Endodermal cell (in vitro differentiated cells): ENCODE measurements at places on chromosomes 4 and X. TPM values are rescaled to one million over a fixed set of nuclear protein-coding genes. Genes with fewer than 3 reads are reported as not detected.

DNA sequence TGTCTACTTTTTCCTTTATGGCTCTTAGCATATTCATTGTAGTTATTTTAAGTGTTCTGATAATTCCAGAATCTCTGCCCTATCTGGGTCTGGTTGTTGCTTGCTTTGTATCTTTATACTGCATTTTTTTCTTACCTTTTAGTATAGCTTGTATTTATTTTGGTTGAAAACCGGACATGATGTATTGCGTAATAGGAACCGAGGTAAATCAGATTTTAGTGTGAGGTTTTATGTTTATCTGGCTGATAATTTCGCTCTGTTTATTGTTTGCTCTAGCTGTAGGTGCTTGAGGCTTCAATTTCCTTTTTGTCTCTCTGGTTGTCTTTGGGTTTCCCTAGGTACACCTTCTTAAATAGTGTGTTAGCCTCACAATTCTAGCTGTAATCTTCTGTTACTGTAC is 263.8 kb upstream of the LCORL start:
- H3K4me1 ChIP-seq, result no peaks in the 10 kb centered on the region
- H3K27ac ChIP-seq, result no peak overlapping the region
- no peaks in the 10 kb centered on the region for H3K27me3 ChIP-seq
- no peak for DNase-seq
- no peaks in the 10 kb centered on the region for H3K36me3 ChIP-seq

DNA sequence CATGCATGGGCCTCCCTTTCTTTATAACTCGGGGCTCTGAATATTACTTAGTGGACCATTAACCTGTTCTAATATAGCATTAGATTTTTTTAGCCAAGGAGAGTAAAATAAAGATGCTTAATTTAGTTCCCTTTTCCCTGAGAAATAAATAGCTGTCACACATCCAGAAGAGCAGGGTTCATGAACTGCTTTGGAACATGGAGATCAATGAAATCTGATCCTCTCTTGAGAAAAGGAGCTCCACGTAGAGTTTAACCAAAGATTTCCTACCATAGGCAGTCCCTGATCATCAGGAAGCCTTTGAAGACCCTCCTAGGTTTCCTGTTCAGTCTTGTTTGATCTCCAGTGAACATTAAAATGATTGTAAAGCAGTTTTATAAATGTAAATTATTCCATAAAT is 8.5 kb upstream of the PCDH19 start:
- no peak overlapping the region for H3K4me3 ChIP-seq
- DNase-seq, result no peak
- H3K36me3 ChIP-seq, result no peaks in the 10 kb centered on the region
- peaks cover 6% of the 10 kb centered on the region for H3K27me3 ChIP-seq

- no peaks in the 10 kb centered on the region for H3K36me3 ChIP-seq
- peaks cover 3% of the 10 kb centered on the region for H3K4me1 ChIP-seq
- H3K27me3 ChIP-seq, result no peaks in the 10 kb centered on the region
- DNase-seq, result no peak
Observed at GRCh38 chr4:95021099-95021498, 263.3 kb downstream of the BMPR1B start.

DNA sequence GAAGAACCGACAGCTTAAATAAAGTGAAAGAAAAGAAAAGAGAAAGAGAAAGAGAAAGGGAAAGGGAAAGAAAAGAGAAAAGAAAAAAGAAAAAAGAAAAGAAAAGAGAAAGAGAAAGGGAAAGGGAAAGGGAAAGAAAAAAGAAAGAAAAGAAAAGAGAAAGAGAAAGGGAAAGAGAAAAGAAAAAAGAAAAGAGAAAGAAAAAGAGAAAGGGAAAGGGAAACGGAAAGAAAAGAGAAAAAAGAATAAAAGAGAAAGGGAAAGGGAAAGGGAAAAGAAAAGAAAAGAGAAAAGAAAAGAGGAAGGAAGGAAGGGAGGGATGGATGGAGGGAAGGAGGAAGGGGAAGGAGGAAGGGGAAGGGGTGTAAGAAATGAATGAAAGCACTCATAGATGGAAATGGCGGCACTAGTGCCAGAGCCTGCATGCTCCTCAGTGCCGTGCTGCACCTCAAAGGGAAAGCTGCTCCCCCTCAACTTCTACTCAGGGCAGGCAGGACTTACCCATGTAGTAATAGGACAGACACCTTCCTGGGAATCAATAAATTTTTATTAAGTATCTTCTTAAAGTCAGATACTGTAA is 70.7 kb downstream of the AFAP1 start:
- DNase-seq, result no peak
- no peak overlapping the region for H3K4me3 ChIP-seq
- H3K27ac ChIP-seq, result no peak overlapping the region
- H3K36me3 ChIP-seq, result peaks cover 55% of the 10 kb centered on the region
- H3K4me1 ChIP-seq, result no peaks in the 10 kb centered on the region

DNA sequence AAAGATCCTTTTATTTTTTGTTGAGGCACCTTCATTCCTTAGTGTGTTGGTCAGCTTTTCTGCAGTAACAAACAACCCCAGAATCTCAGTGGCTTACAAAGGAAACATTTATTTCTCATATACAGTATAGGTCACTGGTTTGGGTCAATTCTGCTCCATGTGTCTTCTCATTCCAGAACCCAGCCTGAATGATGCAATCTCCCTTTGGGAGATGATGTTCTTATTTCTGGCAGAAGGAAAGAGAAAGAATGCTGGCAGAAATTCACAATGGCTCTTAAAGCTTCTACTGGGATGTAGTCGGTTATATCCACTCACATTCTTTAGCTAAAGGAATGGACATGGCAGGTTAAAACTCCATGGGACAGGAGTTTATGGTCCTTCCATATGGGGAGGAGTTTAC is 42.3 kb downstream of the IDS start:
- no peaks in the 10 kb centered on the region for H3K36me3 ChIP-seq
- no peak overlapping the region for H3K27ac ChIP-seq
- H3K4me3 ChIP-seq, result no peak overlapping the region
- H3K27me3 ChIP-seq, result no peaks in the 10 kb centered on the region

DNA sequence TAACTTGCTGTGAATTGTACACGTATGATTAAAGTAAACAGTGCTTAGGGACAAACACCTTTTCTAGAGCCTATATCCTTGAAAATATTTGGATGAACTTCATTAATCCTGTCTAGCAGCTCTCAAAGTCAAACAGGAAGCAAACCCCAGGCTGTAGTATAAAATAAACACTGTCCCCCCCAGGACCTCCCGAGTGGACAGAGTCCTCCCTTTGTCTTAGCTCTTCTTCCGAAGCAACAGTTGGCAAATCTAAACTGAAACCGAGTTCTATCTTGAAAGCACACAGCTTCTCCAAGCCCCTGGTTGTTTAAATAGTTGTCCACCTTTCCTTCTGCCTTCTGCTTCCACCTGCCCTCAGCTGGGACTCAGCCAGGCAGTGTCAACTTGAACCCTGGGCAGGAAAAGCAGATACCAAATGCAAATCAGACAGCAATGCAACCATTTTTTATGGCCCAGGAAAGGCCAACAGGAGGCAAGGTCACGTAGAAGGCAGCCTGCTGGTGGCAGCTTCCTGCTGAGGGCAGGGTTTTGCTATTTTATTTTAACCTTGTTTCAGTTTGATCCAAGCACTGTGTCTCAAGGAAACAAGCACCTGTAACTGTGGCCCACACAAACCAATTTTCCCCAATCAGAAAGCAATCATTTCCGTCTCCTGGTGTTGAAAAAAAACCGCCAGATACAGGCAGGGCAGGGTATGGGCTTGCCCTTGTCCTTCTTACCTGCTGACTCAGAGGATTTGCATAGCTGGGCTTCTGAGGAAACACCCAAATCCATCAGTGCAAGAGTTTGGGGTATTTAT is 110.3 kb upstream of the KIT start:
- no peak overlapping the region for H3K4me3 ChIP-seq
- H3K36me3 ChIP-seq, result no peaks in the 10 kb centered on the region
- no peaks in the 10 kb centered on the region for H3K27me3 ChIP-seq
- H3K27ac ChIP-seq, result no peak overlapping the region
- peaks cover 22% of the 10 kb centered on the region for H3K4me1 ChIP-seq

- H3K4me1 ChIP-seq, result no peaks in the 10 kb centered on the region
- H3K36me3 ChIP-seq, result no peaks in the 10 kb centered on the region
- DNase-seq, result no peak
- no peaks in the 10 kb centered on the region for H3K27me3 ChIP-seq
- no peak overlapping the region for H3K27ac ChIP-seq
Observed at GRCh38 chr4:150140774-150141400, 62.6 kb downstream of the DCLK2 start.

DNA sequence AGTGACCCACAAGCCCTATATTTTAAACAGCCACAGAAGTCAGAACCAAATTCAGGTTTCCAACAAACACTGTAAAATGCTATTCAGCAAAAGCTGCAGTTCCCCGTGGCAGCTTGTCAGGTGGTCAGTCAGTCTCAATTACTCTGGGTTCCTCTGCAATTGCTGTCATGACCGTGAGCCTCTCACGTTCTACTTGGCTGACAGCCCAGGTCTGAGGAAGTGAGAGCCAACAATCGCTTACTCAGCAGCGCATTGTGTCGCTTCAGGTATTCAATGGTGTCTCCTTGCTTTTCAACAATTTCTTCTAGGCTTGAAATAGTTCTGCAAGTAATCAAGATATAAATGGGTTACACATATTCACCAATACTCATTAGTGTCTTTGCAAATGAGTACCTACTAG is 25.8 kb downstream of the TRIM75 start:
- H3K36me3 ChIP-seq, result peaks cover 21% of the 10 kb centered on the region
- no peak overlapping the region for H3K27ac ChIP-seq
- DNase-seq, result peak; percentile 26
- no peak overlapping the region for H3K4me3 ChIP-seq
- no peaks in the 10 kb centered on the region for H3K27me3 ChIP-seq

DNA sequence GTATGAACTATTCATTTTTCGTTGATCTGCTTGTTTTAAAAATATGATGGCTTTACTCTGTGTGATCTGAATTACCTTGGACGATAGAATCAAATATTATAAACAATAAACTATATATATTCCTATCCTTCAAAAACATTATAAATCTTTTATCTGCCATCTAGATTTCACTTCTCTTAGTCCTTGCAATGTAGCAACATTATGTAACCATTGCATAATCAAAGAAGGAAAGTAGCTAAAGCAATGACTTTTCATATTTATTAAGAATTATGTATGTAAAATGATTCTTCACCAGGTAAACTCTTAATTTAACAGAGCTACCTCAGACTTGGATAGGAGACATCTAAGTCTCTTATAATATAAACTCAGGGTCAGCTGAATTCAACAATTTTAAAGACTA is 210.5 kb downstream of the ADAMTS3 start:
- no peaks in the 10 kb centered on the region for H3K27me3 ChIP-seq
- no peak overlapping the region for H3K27ac ChIP-seq
- no peaks in the 10 kb centered on the region for H3K36me3 ChIP-seq
- no peak overlapping the region for H3K4me3 ChIP-seq
- no peaks in the 10 kb centered on the region for H3K4me1 ChIP-seq

- no peaks in the 10 kb centered on the region for H3K4me1 ChIP-seq
- DNase-seq, result no peak
- H3K4me3 ChIP-seq, result no peak overlapping the region
- H3K36me3 ChIP-seq, result no peaks in the 10 kb centered on the region
- no peaks in the 10 kb centered on the region for H3K27me3 ChIP-seq
- no peak overlapping the region for H3K27ac ChIP-seq
Observed at GRCh38 chrX:45667666-45668065, 467.0 kb upstream of the DIPK2B start.

- no peak overlapping the region for H3K4me3 ChIP-seq
- H3K4me1 ChIP-seq, result no peaks in the 10 kb centered on the region
- no peaks in the 10 kb centered on the region for H3K36me3 ChIP-seq
- DNase-seq, result no peak
Observed at GRCh38 chr4:5878359-5878758, 14.5 kb downstream of the CRMP1 start.

GRCh38 chrX:32397562-32398216 is 813.7 kb downstream of the DMD start:
- no peak overlapping the region for H3K27ac ChIP-seq
- H3K4me1 ChIP-seq, result no peaks in the 10 kb centered on the region
- H3K36me3 ChIP-seq, result no peaks in the 10 kb centered on the region
- H3K27me3 ChIP-seq, result no peaks in the 10 kb centered on the region

DNA sequence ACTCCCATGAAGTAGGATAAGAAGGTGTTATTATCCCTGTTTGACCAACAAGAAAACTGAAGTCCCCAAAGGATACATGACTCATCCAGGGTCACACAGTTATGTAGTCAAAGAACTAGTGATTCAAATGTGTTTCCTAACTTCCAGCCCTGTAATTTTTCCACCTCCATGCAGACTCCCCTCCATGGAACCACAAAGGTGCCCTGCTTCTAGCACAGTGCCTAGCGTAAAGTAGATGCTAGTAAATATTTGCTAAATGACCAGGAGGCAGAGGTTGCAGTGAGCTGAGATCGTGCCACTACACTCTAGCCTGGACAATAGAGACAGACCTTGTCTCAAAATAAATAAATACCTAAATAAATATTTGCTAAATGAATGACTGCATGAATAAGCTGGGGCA is 55.8 kb downstream of the FRMPD3 start:
- no peak overlapping the region for H3K4me3 ChIP-seq
- no peak overlapping the region for H3K27ac ChIP-seq
- H3K27me3 ChIP-seq, result peaks cover 64% of the 10 kb centered on the region

GRCh38 chr4:90498175-90498574 is 371.0 kb downstream of the CCSER1 start:
- no peaks in the 10 kb centered on the region for H3K36me3 ChIP-seq
- H3K27me3 ChIP-seq, result no peaks in the 10 kb centered on the region
- no peak overlapping the region for H3K4me3 ChIP-seq
- no peak for DNase-seq
- H3K4me1 ChIP-seq, result no peaks in the 10 kb centered on the region
- H3K27ac ChIP-seq, result no peak overlapping the region

DNA sequence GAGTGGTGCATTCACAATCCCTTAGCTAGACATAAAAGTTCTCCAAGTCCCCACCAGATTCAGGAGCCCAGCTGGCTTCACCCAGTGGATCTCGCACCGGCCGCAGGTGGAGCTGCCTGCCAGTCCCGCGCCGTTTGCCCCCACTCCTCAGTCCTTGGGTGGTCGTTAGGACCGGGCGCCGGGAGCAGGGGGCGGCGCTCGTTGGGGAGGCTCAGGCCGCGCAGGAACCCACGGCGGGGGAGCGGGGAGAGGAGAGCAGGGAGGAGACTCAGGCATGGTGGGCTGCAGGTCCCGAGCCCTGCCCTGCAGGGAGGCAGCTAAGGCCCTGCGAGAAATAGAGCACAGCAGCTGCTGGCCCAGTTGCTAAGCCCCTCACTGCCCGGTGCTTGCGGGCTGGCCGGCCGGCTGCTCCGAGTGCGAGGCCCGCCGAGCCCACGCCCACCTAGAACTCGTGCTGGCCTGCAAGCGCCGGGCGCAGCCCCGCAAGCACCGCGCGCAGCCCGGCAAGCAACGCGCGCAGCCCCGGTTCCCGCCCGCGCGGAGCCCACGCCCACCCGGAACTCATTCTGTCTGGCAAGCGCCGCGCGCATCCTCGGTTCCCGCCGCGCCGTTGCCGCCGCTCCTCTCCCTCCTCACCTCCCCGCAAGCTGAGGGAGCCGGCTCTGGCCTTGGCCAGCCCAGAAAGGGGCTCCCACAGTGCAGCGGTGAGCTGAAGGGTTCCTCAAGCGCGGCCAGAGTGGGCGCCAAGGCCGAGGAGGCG is 153.5 kb downstream of the SLC7A11 start:
- no peaks in the 10 kb centered on the region for H3K27me3 ChIP-seq
- H3K4me3 ChIP-seq, result no peak overlapping the region
- peaks cover 3% of the 10 kb centered on the region for H3K4me1 ChIP-seq
- H3K27ac ChIP-seq, result no peak overlapping the region

GRCh38 chr4:23368081-23368697 is 521.7 kb downstream of the PPARGC1A start:
- H3K4me1 ChIP-seq, result no peaks in the 10 kb centered on the region
- H3K36me3 ChIP-seq, result no peaks in the 10 kb centered on the region
- no peaks in the 10 kb centered on the region for H3K27me3 ChIP-seq
- no peak overlapping the region for H3K4me3 ChIP-seq
- H3K27ac ChIP-seq, result no peak overlapping the region

The ELF4 gene
- total RNA-seq, result 2.5 to 2.8 TPM (median 2.7 TPM) in 3 replicates

The FAM53A gene
- 3.3 to 5.1 TPM (median 3.7 TPM) in 3 replicates for total RNA-seq

The FOXP3 gene
- total RNA-seq, result 0.36 and 0.77 TPM in 2 replicates

The GIMD1 gene
- not detected in 2 replicates for total RNA-seq

The ARHGEF9 gene
- 12.2 to 19.0 TPM (median 17.6 TPM) in 3 replicates for total RNA-seq
